Renal pelvis (tissue), 12 donors: ENCODE measurements at places on chromosomes 5 and 9.
A peak's percentile ranks its signal among the peaks of the same experiment; 100 is the strongest.

- no peak for DNase-seq
Observed at GRCh38 chr5:58703925-58704555, 121.2 kb downstream of the RAB3C start.

DNA sequence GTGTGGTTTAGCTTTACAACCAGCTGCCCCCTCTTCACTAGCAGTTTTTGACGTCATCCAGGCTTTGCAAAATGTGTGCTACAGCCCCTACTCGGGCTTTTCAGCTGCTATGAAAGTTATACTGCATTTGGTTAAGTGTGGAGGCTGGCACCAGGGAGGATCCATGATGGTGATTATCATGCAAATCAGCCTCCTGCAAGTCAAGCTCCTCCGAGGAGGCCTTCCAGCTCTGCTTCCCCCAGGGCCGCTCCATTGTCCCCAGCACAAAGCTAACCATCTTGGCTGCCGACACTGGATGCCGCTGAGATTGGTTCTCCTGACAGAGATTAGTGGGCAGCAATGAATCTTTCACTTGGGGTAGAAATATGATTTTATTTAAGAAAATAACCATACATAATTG lies 159.6 kb downstream of the NR2F1-AS1 start:
- no peak for DNase-seq

DNA sequence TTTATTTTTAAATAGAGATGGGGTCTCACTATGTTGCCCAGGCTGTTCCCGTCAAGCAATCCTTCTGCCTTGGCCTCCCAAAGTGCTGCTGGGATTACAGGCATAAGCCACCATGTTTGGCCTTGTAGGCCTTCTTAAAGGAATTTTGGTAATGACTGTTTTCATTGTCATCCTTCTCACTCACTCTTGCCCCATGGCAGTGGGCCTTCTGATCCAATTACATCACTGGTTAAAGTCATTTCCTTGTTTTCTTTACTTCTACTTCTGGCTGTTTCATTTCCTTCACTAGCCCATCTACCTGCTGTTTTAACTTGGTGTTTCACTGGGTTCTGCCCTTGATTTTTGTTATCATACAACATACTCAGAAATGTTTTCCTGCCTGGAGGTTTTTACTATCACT lies 20.1 kb upstream of the NIM1K start:
- DNase-seq, result no peak

DNA sequence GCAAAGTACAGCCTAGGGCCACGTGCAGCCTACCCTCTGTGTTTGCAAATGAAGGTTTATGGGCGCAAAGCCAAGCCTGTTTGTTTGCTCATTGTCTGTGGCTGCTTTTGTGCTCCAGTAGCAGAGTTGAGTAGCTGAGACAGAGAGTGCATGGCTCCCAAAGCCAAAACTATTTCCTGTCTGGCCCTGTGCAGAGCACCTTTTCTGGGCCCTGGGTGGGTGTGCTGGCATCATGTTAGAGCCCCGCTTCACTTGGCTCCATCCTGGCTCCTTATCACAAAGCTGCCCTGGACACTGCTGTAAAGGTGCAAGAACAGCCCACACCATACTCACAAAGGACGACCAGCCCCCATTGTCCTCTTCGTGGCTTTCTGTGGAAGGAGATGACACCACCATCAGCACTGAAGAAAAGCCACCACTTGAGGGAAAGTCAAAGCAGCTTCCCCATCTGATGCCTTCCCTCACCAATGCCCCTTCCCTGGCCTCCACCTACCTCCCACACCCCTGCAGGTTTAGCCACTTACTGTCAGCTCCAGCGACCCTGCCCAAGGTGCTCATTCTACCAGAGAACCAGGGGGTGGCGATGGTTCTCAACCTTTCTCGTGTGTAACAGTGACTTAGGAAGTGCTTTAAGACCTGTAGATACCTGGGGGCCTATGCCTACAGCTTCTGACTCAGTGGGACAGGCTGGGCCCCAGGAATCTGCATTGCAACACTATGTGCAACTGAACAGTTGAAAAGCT lies 23.4 kb downstream of the LCP2 start:
- DNase-seq, result no peak

DNA sequence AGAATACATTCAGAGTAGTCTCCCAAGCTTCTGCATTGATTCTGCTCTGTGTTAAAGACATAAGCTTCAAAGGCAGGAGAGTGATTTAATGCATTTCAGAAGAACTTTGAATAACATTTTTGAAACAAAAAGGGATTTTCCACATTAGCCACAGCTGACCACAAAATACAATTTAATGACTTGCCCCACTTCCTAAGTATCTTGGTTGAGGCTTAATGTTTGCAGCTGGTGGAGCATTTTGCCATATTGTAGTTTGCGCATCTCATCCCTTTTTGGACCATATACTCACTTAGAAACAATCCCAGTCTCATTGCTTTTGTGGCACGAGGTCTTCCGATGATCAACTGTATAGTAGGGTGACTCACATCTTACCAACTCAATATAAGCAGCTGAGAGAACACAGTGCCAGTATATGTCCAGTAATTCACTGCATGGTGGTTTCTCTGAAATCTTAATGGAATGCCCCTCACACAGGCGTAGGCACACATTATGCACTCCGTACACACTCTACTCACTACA lies 455.8 kb upstream of the PTGER4 start:
- DNase-seq, result no peak

DNA sequence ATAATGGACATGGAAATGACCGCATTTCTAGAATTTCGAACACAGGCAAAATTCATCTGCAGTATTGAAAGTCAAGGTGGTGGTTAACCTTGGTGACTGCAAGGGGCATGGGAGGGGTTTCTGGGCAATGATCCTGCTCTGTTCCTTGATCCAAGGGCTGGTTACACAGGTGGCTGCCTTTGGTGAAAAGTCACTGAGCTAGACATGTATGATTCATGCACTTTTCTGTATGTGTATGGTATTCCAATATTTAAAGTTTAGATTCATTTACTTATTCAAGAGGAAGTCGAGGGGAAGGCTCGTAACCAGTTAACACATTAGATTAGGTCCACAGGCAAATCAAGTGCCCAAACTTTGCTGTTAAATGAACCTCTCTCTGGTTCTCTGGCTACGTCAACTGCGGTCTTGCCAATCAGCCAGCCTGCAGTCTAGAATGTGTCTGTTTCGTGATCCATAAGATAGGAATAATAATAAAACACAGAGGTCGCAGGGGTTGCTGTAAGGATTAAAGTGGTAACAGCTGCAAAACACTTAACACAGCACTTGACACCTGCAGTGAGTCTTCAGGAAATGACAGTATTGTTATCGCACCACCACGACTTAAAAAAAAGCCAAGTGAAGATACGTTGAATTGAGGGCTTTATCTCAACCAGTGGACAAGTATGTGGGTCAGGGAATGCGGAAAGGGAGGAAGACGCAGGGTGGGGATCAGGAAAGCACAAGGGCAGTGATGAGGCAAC lies 92.5 kb downstream of the TLE1 start:
- DNase-seq, result no peak

DNA sequence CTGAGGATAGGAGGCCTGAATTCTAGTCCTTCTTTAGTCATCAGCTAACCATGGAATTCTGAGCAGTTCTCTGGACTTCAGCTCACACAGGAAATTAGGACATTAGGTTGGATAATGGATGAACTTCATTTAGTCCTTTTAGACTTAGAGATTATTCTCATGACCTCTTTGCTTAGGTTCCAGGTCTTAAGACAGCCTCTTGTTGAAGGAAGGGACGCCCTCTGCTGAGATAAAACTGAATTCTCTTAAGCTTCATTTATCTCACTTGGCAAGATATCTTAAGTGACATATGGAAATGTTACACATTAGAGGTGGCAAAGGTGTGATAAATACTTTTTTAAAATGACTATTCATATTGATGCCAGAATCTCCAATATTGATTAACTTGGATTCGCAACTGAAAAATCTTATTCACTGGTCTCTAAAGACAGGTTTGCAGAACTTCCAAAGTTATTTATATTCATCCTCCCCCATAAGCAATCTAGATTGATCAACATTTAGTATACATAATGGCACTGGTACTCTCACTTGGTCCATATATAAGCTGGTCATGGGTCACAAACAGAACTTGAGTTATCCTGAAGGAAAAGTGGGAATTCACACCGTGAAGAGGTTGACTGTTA lies 16.9 kb upstream of the ZNF366 start:
- DNase-seq, result no peak

GRCh38 chr5:6732634-6733410 lies 19.6 kb downstream of the TENT4A start:
- DNase-seq, result no peak

DNA sequence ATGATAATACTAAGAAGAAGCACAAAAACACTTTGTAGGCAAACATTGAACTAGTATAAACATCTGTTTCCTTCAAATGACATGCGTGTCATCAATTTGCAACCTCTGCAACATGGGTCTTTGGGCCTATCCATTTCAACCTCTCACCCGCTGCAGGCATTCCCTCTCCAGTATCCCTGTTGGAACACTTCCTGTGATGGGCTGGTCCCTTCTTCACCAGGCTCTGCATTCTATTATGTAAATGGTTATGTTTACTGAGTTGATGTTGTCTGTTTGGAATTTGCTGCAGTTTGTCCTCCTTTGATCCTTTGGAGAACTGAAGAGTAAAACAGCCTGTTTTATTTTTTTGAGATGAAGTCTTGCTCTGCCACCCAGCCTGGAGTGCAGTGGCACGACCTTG lies 16.6 kb upstream of the TBC1D2 start:
- no peak for DNase-seq

DNA sequence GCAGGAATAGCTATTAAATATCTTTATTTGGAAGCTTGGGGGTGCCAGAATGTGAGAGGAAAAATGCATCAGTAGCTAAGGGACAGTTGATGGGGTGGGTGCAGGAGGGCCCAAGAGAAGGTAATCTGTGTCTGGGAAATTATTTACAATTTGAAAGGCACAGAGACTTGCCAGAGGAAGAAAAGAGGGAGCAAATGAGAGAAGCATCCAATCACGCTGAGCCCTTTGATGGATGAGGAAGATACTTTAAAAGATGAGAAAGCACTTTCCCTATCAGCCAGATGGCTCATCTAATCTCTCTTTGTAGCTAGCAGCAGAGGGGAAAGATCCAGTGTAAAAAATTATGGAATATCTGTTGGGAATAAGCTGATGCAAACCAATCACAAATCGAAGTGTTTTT lies 57.0 kb upstream of the ABCA1 start:
- DNase-seq, result no peak

DNA sequence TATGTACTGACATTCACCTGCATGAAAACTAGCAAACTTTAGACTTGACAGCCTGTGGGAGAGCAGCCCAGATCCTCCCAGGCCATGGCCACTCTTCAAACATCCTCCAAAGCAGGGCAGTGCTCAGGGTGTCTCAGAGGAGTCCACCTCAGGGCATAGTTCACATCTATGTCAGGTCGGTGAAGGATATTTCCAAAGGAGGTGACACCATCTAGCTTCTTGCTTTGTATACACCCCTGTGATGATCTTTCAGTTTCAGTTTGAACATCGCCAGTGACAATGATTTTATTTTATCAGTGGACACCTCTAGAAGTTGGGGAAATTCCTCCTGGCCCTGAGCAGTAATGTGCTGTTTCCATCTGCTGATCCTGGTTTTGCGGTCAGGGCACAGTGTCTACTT lies 20.1 kb downstream of the CDK20 start:
- no peak for DNase-seq

DNA sequence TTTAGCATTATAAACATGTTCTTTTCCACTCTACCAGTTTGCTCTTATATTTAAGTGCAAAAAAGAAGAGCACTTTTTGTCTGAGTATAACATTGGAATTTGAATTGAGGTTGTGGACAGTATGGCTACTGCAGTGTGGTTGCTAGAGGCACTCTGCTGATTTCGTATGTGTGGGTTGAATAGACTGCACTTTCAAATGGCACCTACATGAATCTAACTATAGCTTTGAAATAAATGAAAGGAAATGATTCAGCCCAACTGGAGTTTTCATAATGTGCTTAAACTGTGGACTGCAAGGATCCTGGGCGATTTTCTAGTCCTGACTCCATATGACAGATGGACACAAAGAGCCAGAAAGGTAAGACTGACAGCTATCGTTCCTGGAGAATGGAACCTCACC lies 657.6 kb upstream of the RIOK2 start:
- DNase-seq, result no peak

DNA sequence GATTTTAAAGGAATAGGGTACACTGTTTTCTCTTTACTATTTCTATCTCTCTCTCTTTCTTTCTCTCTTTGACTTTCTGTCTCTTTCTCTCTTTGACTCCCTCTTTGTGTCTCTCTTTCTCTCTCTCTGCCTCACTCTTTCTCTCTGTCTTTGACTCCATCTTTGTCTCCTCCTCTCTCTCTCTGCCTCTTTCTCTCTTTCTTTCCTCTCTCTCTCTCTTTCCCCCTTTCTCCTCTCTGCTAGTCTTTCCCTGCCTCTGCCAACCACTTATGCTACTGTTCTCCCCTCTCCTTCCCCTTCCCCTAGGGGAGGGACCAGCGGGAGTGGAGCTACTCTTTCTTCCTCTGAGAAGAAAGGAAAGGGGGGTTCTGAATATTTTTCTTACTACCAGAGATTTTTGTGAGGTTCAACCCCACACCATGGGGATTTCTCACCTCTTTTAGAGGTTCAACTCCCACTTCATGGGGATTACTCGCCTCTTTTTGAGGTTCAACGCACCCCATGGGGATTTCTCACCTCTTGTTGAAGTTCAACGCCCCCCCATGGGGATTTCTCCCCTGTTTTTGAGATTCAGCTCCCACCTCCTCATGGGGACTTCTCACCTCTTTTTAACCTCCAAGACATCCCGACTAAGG lies 309.9 kb downstream of the NR3C1 start:
- DNase-seq, result no peak

DNA sequence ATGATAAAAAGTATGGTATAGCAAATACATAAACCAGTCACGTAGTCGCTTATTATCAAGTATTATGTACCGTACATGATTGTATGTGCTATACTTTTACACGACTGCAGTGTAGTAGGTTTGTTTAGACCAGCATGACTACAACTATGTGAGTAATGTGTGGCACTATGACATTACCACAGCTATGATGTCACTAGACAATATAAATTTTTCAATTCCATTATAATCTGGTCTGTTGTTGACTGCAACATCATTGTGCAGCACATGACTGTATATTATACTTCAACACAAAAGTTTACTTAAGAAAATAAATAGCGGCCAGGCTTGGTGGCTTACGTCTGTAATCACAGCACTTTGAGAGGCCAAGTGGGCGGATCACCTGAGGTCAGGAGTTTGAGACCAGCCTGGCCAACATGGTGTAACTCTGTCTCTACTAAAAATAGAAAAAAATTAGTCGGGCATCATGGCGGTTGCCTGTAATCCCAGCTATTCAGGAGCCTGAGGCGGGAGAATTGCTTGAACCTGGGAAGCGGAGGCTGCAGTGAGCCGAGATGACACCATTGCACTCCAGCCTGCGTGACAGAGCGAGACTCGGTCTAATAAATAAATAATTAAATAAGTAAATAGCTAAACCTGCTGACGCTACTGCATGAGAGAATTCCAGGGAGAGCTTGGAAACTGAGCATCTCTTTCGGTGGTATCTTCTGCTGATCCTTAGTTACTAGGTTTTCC lies 24.6 kb upstream of the JADE2 start:
- no peak for DNase-seq

- peak; percentile 60 for DNase-seq
Observed at GRCh38 chr9:131678499-131679111, 61.3 kb downstream of the RAPGEF1 start.
